ENCODE measurements at places on chromosomes 12 and 14.
A peak's percentile ranks its signal among the peaks of the same experiment; 100 is the strongest.

- H3K27me3 ChIP-seq = no peaks in the 10 kb centered on the region
- peaks cover 19% of the 10 kb centered on the region for H3K4me1 ChIP-seq
- peaks cover 50% of the 10 kb centered on the region for H3K36me3 ChIP-seq
- H3K27ac ChIP-seq = no peak overlapping the region
Observed at GRCh38 chr14:73717266-73717665, 3.1 kb upstream of the PNMA1 start.

- no peaks in the 10 kb centered on the region for H3K36me3 ChIP-seq
- no peaks in the 10 kb centered on the region for H3K27me3 ChIP-seq
- no peak overlapping the region for H3K27ac ChIP-seq
- H3K4me1 ChIP-seq = no peaks in the 10 kb centered on the region
- H3K4me3 ChIP-seq = no peak overlapping the region
Observed at GRCh38 chr12:60981473-60981872, 1278.7 kb upstream of the USP15 start.

GRCh38 chr12:26369588-26369987 is 174.2 kb downstream of the SSPN start:
- H3K4me3 ChIP-seq = no peak overlapping the region
- H3K27ac ChIP-seq = no peak overlapping the region
- H3K4me1 ChIP-seq = no peaks in the 10 kb centered on the region
- H3K27me3 ChIP-seq = no peaks in the 10 kb centered on the region

- no peaks in the 10 kb centered on the region for H3K36me3 ChIP-seq
- H3K27ac ChIP-seq = no peak overlapping the region
- peaks cover 11% of the 10 kb centered on the region for H3K27me3 ChIP-seq
- peaks cover 5% of the 10 kb centered on the region for H3K4me1 ChIP-seq
- DNase-seq = no peak
Observed at GRCh38 chr12:8887285-8887715, 27.0 kb upstream of the PHC1 start.

- no peak overlapping the region for H3K27ac ChIP-seq
- no peaks in the 10 kb centered on the region for H3K36me3 ChIP-seq
- peak; percentile 68 for DNase-seq
- H3K27me3 ChIP-seq = no peaks in the 10 kb centered on the region
Observed at GRCh38 chr12:82527165-82527780, 159.4 kb upstream of the TMTC2 start.

DNA sequence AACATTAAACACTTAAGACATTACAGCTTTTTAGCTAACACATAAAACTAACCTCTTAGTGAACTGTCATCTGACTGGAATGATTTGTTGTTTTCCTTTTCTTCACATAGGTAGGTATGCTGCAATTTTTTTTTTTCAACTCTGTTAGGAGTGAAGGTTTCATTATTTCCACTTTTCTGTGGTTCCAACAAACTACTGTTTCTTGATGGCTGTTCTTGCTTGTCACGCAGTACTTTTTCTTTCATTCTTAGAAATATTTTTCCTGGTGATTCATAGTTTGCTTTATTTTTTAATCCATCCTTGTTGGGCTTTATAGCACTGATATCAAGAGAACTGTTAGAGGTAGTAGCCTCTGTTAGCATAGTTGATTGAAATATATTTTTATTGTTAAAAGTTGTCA is 6.3 kb downstream of the MIS18BP1 start:
- peaks cover 13% of the 10 kb centered on the region for H3K36me3 ChIP-seq
- peak; percentile 50 for DNase-seq
- H3K27ac ChIP-seq = no peak overlapping the region
- no peak overlapping the region for H3K4me3 ChIP-seq
- no peaks in the 10 kb centered on the region for H3K27me3 ChIP-seq

DNA sequence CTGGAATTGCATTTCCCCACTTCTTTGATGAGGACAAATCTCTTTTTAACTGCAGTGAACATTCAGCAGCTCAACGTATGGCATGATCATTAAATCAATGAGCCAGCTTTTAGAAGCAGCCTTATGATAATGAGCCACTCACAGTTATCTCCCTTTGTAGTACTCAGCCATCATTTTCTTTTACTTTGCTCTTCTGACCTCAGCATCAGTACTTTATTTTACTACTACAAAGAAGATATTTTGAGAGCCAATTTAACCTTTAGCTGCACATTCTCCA is 250.0 kb upstream of the CLEC14A start:
- H3K27ac ChIP-seq = no peak overlapping the region
- H3K4me3 ChIP-seq = no peak overlapping the region
- no peaks in the 10 kb centered on the region for H3K4me1 ChIP-seq
- no peak for DNase-seq

DNA sequence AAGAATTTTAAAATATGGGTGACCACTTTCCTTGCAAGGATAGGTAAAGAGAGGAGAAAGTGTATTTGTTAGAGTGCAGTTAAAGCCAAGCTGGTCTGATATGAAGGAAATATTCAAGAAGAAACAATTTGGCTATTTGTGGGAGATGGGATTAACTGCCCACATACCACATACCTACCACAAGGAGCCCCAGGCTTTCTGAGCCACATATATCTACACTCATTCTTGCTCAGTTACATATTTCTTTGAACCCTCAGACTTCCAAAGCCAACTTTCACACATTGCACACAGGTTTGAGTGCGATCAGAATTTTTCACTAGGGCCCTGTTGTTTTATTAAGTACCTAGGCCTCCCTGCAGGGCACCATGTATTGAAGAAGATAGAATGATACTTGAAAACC is 330.2 kb downstream of the ZFP36L1 start:
- no peak for DNase-seq
- H3K27ac ChIP-seq = no peak overlapping the region
- H3K4me1 ChIP-seq = peaks cover 2% of the 10 kb centered on the region
- no peak overlapping the region for H3K4me3 ChIP-seq
- no peaks in the 10 kb centered on the region for H3K36me3 ChIP-seq

GRCh38 chr12:117202556-117202955 is 12.3 kb upstream of the FBXO21 start:
- no peaks in the 10 kb centered on the region for H3K36me3 ChIP-seq
- no peak for DNase-seq
- H3K27me3 ChIP-seq = peaks cover 6% of the 10 kb centered on the region
- no peaks in the 10 kb centered on the region for H3K4me1 ChIP-seq

DNA sequence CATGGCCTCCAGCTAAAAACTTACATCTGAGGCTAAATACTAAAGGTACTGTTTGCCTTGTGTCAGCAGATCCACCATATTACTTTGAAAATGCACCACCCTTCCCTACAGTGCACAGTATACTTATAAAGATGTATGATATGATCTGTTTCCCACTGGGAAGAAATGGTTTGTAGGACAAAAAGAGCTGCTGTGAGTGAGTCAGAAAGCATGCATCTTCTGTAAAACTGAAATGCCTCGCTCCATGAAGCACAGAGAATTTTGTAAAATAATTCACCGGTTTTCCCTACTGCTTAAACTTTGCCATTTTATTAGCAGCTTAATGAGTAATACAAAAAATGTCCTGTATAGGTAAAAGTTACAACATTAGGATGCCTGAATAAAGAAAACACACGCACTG is 68.8 kb downstream of the MDGA2 start:
- H3K27ac ChIP-seq = no peak overlapping the region
- H3K36me3 ChIP-seq = no peaks in the 10 kb centered on the region
- H3K4me1 ChIP-seq = no peaks in the 10 kb centered on the region

DNA sequence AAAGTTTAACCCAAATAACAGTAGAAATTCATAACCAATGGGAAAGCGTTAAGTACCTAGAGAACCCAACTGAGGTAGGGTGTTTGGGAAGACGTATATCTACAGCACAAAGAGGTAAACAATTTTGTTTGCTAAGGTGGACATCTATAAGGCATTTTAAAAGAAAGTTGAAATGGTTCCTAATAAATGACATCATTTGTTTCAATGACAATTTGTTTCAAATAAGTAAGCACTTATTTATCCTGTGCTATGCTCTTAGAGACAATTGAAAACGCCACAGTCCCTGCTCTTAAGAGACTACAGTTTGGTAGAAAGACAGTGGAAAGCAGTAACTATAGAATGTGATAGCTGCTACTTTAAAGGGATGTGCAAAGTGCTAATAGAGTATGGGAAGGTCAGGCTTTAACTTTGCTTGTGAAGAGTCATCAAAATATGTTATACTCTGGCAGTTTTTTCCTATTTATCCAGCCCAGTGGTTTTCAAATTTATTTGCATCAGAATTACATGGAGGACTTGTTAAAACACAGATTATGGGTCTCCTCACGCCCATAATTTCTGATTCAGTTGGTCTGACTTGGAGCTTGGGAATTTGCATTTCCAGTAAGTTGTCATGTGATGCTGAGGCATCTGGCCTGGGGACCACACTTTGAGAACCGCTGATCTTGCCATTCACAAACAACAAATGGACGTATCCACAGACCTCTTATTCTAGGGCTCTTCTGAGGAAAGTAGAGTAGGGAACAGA is 19.6 kb upstream of the SMCO2 start:
- H3K4me1 ChIP-seq = peaks cover 20% of the 10 kb centered on the region
- H3K27me3 ChIP-seq = no peaks in the 10 kb centered on the region
- peaks cover 27% of the 10 kb centered on the region for H3K36me3 ChIP-seq
- H3K4me3 ChIP-seq = no peak overlapping the region
- no peak for DNase-seq

DNA sequence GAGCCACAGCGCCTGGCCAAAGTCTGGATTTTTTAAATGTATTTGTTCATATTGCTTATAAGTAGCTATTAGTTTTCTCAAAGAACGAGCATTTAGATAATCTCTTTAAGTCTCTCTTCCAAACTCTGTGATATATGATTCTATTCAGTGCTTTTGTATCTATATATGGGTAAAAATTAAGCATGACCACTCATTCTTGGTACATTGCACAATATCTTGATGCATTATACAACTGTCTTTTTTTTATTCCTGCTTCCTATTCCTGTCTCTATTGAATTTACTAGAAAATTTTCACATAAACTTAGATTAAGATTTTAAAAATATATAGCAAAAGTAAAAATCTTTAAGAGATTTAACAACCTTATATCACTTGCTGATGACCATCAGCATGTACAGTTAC is 29.1 kb downstream of the SOCS2 start:
- H3K27me3 ChIP-seq = peaks cover 24% of the 10 kb centered on the region
- no peaks in the 10 kb centered on the region for H3K36me3 ChIP-seq
- no peak for DNase-seq
- peaks cover 2% of the 10 kb centered on the region for H3K4me1 ChIP-seq

DNA sequence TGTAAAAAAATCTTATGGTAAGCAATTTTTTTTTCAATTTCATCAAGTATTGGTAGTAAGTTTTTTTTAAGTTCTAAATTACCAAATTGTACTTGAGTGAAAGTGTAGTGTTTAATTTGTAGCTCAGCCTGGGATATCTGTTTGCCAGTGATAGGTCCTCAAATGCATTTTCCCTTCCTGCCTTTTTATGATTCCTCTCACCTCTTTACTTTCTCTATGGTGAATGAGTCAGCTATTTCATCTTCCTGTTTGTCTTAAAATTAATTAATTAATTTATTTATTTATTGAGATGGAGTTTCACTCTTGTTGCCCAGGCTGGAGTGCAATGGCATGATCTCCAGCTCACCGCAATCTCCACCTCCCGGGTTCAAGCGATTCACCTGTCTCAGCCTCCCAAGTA is 10.6 kb downstream of the SRP54 start:
- H3K36me3 ChIP-seq = peaks cover 10% of the 10 kb centered on the region
- no peaks in the 10 kb centered on the region for H3K27me3 ChIP-seq
- H3K27ac ChIP-seq = no peak overlapping the region
- no peak overlapping the region for H3K4me3 ChIP-seq
- H3K4me1 ChIP-seq = peaks cover 12% of the 10 kb centered on the region

DNA sequence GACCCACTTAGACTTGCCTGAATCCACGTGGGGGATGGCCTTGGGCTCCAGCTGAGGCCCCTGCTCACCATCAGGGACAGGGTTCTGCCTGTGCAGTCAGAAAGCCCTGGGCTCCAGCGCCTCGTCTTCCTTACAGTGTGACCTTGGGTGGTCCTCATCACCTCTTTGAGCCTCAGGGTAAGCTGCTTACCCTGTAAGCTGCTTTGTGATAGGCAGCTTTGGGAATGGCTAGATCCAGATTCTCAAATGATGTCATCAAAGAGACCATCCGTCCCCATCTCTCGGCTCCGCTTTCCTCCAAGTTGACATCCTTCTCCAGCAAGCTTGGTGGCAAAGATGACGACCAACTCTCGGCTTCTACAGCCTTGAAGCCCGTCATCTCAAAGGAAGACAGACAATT is 127.0 kb downstream of the ADCK1 start:
- H3K27ac ChIP-seq = no peak overlapping the region
- H3K36me3 ChIP-seq = no peaks in the 10 kb centered on the region
- H3K4me3 ChIP-seq = no peak overlapping the region
- no peak for DNase-seq
- H3K27me3 ChIP-seq = no peaks in the 10 kb centered on the region

Data from activated CD4-positive, alpha-beta T cell treated with anti-CD3 and anti-CD28 coated beads, Interleukin-2, amount 10 ng/mL, durations not matched to agents 24 days and 14 days (primary cell).